Mesendoderm (in vitro differentiated cells): ENCODE measurements at places on chromosomes 7 and 10.
A peak's percentile ranks its signal among the peaks of the same experiment; 100 is the strongest.

DNA sequence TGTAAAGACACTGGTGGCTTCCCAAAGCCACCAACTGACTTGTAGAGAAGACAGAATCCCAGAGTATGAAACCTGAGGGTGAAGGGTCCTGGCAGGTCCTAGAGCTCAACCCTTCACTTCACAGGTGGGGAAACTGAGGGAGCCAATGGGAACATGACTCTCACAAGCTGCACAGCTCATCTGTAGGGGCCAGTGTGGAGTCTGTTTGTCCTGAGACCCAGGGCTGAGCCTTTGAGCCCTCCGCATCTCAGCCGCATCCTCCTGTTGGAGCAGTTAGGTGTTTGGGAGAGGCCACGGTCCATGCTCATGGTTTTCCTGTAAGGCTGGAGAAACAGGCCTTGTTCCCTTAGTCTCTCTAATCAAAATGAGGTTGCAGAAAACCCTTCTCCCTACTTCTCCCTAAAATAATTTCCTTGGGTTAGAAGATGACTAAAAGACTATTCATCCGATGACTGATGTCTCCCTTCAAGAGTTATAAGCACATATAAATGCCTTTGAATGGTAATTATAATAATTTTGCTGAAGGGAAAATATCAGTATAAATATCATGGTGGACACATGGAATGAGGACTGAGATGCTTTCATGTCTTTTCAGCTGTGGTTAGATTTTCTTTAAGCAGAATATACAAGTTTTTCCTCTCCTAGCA is 10.3 kb downstream of the HTRA1 start:
- no peak for DNase-seq
- no peak overlapping the region for H3K27ac ChIP-seq
- no peaks in the 10 kb centered on the region for H3K36me3 ChIP-seq
- no peaks in the 10 kb centered on the region for H3K4me1 ChIP-seq
- no peak overlapping the region for H3K4me3 ChIP-seq
- H3K27me3 ChIP-seq, result no peaks in the 10 kb centered on the region

DNA sequence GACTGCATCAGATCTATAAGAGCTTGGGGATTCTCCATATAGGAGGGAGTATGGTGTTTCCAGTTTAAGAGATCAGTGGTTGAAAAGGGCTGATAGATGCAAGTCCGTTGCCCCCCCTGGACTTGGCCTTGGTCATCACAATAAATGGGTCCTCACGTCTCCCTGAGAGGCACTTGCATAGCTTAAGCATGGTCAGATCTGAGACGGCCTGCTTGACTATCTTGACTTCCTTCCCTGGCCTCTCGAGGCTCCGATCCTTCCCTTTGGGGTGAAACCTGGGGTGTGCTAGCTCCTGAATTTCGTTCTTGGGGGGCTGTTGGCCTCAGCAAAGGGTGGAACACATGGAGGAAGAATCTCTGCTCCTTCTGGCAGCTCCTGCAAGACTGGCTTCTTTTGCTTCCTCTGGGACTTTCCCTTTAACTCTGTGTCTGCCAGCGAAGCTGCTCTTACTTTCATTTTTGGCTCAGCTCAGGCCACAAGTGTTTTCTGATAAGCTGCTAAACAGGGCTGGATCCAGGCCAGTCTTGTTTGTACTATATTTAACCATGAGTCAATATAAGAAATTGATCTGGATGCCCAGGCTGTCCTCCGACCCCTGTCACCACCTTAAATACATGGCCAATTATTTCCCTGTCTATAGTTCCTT is 11.2 kb upstream of the ZNF485 start:
- no peak for DNase-seq
- no peaks in the 10 kb centered on the region for H3K27me3 ChIP-seq
- no peak overlapping the region for H3K27ac ChIP-seq
- no peaks in the 10 kb centered on the region for H3K36me3 ChIP-seq

- DNase-seq, result no peak
- H3K27me3 ChIP-seq, result no peaks in the 10 kb centered on the region
Observed at GRCh38 chr10:22620140-22620857, 94.1 kb downstream of the PIP4K2A start.

DNA sequence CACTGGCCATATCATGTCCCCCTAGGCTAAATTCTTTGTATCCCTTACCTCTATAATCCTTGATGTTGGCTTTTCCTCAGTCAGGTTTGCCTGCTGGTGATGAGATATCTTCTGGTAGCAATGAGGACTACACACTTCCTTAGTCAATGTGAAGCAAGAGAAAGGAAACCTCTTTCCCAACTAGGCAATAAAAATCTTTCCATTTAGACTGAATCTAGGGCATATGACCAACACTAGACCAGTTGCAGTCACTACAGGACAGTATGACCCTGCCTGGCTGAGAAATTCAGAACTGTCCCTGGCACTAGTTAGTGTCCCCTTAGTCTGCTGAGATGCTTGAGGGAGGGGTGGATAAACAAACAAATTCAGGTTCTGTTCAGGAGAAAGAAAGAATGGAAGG is 142.6 kb downstream of the RNLS start:
- H3K4me1 ChIP-seq, result no peaks in the 10 kb centered on the region
- H3K27ac ChIP-seq, result no peak overlapping the region
- no peak overlapping the region for H3K4me3 ChIP-seq
- H3K27me3 ChIP-seq, result no peaks in the 10 kb centered on the region

DNA sequence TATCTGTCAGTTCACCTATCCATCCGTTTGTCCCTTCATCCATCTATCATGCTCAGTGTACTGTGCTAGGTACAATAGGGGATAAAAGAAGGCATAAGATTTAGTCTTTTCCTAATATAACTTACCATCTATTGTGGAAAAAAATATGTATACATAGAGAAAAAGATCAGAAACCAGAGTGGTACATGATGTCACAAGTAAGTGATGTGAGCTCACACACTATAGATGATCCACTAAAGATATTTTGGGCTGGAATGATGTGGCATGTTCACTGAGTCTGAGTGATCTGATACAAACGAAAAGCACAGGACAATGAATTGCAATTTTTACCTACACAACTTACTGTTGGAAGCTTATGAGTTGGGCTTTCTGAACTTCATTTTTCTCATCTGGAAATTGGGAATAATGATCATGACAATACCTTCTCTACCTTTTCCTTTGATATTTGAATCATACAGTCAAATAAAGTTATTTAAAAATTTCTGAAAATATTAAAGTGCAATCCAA is 2.7 kb upstream of the TFAM start:
- no peaks in the 10 kb centered on the region for H3K27me3 ChIP-seq
- no peak overlapping the region for H3K4me3 ChIP-seq
- DNase-seq, result no peak
- H3K36me3 ChIP-seq, result no peaks in the 10 kb centered on the region

- H3K27me3 ChIP-seq, result no peaks in the 10 kb centered on the region
- no peaks in the 10 kb centered on the region for H3K36me3 ChIP-seq
- H3K4me1 ChIP-seq, result no peaks in the 10 kb centered on the region
Observed at GRCh38 chr7:44237696-44238095, 36.9 kb downstream of the YKT6 start.

- no peaks in the 10 kb centered on the region for H3K27me3 ChIP-seq
- H3K27ac ChIP-seq, result no peak overlapping the region
- H3K4me3 ChIP-seq, result no peak overlapping the region
- DNase-seq, result no peak
- no peaks in the 10 kb centered on the region for H3K4me1 ChIP-seq
- peaks cover 14% of the 10 kb centered on the region for H3K36me3 ChIP-seq
Observed at GRCh38 chr7:99357701-99358490, 16.6 kb upstream of the ARPC1B start.

DNA sequence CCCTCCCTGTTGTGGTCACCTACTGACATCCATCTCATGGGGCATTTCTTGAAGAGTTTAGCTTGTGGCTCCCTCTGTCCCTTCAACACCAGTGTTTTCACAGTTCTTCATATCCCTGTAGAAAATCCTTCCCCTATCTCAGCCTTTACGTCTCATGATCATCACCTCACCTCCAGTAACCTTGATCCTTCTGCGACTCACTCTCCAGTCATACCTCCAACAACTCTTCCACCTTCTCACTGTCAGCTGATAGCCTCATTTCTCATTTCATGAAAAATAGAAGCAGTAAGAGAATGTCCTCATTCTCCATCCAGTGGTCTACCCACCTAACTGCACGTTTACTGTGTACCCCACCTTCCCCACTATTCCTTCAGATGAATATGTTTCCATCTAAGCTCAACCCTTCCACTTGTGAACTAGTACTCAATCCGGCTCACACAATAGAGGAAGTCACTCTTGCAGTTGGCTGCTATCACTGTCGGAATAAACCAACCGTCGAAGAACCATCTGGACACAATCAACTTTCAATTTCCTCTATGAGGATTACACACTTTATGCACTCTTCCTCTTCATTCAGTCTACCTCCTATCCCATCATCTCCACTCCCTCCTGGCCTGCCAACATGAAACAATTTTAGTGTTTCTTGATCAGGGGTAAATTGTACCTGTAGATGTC is 256.0 kb downstream of the AHR start:
- no peak overlapping the region for H3K27ac ChIP-seq
- DNase-seq, result no peak
- no peak overlapping the region for H3K4me3 ChIP-seq
- no peaks in the 10 kb centered on the region for H3K4me1 ChIP-seq
- no peaks in the 10 kb centered on the region for H3K36me3 ChIP-seq

DNA sequence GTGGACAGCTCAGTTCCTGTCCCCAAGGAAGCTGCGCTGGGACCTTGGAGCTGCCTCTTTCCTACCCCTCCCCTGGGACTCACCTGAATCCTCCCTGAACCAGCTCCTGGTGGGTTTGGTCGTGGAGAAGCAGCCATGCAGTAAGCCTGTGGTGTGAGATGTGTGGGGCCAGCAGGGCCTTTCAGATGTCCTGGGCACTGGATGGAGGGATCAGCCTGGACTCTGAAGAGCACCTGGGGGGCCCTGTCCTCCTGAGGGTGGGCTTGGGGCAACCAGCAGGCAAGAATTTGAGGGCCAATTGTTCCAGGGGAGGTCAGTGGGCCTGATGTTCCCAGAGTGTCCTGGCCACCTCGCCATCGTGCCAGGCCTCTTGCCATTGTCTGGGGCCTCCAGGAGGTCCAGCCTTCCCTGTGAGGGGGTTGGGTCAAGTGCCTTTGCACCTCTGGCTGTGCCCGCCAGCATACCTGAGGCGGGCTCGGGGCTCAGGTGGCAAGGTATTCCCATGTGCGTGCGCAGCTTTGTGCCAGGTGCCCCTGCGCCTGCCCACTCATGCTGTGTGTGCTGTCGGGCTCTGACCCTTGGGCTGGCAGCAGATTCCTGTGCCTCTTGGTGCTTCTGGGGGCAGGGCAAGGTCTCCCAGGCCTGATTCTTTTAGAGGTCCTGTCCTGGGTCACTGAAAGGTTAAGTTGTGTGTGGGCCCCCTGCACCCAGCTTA is 7.3 kb downstream of the TRIM8 start:
- no peak overlapping the region for H3K4me3 ChIP-seq
- peaks cover 1% of the 10 kb centered on the region for H3K36me3 ChIP-seq
- no peak overlapping the region for H3K27ac ChIP-seq
- no peaks in the 10 kb centered on the region for H3K27me3 ChIP-seq

DNA sequence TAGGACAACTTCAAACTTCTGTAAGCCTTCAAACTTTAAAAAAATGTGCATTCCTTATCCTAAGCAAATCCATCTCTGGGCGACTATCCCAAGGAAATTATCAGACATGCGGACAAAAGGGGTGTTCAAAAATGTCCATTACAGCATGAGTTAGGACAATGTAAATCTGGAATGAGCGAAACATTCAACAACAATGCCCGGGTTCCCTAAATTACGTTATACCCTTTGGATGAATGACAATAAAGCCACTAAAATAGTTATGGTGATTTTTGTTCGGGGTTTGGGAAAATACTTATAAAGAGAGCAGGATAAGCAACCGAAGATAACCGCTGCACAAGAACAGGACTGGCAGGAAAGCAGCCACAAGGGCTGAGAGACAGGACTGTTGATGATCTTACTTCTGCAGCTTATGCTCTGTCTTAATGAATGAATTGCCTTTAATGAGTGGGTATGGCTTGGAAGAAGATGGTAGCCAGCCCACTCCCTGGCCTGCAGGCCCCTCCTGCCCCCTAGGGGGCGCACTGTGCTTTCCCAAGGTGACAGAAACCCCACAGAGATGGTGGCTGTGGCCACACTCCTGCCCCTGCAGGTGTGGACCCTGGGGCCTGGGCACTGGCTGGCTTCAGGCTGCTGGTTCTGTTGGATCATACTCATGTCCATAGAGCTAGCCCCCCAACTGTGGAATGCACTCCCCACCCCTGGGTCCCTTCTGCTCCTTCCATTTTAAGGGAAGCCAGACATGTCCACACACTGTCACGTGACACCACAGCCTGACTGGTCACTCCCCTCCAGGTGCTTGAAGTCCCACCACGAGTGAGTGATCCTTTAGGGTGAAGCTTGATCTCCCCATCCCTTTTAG is 45.0 kb downstream of the ZCCHC24 start:
- H3K4me3 ChIP-seq, result no peak overlapping the region
- no peaks in the 10 kb centered on the region for H3K36me3 ChIP-seq
- no peaks in the 10 kb centered on the region for H3K27me3 ChIP-seq
- H3K4me1 ChIP-seq, result peaks cover 20% of the 10 kb centered on the region

GRCh38 chr10:35554461-35555056 is 50.6 kb upstream of the GJD4 start:
- H3K27ac ChIP-seq, result no peak overlapping the region
- no peak overlapping the region for H3K4me3 ChIP-seq
- no peaks in the 10 kb centered on the region for H3K4me1 ChIP-seq
- DNase-seq, result no peak
- no peaks in the 10 kb centered on the region for H3K36me3 ChIP-seq
- H3K27me3 ChIP-seq, result no peaks in the 10 kb centered on the region

GRCh38 chr10:76072384-76072783 is 641.0 kb downstream of the LRMDA start:
- no peaks in the 10 kb centered on the region for H3K27me3 ChIP-seq
- no peak overlapping the region for H3K4me3 ChIP-seq
- DNase-seq, result no peak
- no peaks in the 10 kb centered on the region for H3K36me3 ChIP-seq
- H3K4me1 ChIP-seq, result no peaks in the 10 kb centered on the region

DNA sequence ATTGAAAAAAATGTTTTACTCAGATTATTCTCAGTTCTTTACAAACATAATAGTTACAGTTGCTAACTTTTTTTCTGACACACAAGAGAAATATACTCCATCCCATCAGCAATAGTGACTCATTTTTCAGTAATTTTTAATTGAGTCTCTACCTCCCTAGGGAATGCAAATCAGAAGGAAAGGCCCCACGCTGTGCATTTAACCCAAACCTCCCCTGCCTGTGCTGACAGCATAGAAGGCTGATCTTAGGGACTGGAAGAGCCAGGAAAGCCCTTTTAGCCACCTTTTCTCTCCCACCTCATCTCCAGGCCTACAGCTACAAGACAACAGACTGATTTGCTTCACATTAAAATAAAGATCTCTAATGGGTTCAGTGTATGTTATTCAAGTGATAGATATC is 24.7 kb upstream of the PIK3CG start:
- no peaks in the 10 kb centered on the region for H3K4me1 ChIP-seq
- no peaks in the 10 kb centered on the region for H3K36me3 ChIP-seq
- H3K4me3 ChIP-seq, result no peak overlapping the region
- peak; percentile 70 for DNase-seq
- H3K27ac ChIP-seq, result no peak overlapping the region
- H3K27me3 ChIP-seq, result no peaks in the 10 kb centered on the region

GRCh38 chr7:117202511-117202910 is 120.3 kb downstream of the WNT2 start:
- H3K27me3 ChIP-seq, result no peaks in the 10 kb centered on the region
- no peak overlapping the region for H3K4me3 ChIP-seq
- H3K4me1 ChIP-seq, result no peaks in the 10 kb centered on the region
- no peaks in the 10 kb centered on the region for H3K36me3 ChIP-seq
